B cell (primary cell): ENCODE measurements at places on chromosomes 4 and X.

GRCh38 chr4:105357258-105357980, 116.4 kb downstream of the PPA2 start:
- no peak for DNase-seq

DNA sequence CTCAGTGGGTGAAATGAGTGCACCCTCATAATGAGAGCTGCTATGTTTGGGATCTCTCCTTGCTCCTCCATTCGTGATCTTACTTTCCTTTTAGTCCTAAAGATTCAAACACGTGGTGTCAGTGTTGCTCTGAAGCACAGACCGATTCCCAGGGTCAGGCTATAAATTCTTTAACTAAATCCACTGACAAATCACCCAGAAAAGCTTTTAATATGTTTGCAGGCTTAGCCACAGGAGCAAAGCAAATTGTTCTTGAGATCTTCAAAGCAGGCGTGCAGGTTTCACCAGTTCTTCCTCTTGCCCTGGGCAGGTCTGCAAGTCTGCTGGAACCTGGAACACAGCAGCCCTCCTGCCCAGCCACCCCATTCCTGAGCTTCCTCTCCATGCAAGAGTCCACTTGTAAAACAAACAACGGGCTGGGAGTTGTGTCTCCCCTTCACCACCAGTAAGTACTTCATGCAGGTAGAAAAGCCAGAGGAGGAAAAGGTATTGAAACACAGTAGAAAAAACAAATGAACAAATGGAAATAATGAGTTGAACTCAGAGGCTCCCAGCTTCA, 70.1 kb upstream of the ENPP6 start:
- peak; percentile 30 for DNase-seq

- DNase-seq: no peak
These were observed 168.5 kb downstream of the IL15 start for GRCh38 chr4:141804836-141805235.

GRCh38 chrX:48896611-48897011, 957 bp downstream of the TIMM17B start:
- DNase-seq: no peak

- peak; percentile 25 for DNase-seq
These were observed 33.1 kb upstream of the RBPJ start for GRCh38 chr4:26287756-26288155.
